8988T (cell line): ENCODE measurements at places on chromosomes 7 and 10.

DNA sequence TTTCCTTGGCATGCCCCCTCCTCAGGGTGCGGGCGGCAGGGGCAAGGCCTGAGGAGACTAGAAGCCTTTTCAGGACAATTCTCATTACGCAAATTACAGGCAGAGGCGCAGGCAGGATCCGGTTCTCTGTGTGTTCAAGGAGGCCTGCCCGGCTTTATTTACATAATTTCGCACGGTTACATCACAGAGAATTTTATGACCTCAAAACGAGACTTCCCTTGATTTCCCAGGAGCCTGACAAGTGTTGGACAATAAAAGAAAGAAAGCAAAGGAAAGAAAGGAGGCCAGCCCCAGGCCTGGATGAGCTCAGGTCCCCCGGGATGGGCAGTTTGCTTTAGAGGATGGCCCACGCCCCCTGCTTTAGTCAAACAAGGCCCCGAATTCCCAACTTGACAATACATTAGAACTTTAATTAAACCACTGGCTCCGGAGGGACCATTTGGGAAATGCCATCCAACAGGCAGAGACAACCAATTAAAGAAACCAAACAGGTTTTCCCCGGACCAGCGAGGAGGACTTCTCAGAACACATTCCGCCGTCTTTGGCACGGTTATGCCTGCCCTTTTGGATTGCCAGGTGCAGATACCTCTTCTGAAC, 2.9 kb downstream of the MNX1 start:
- no peak for DNase-seq

GRCh38 chr10:73762915-73763314, 18.7 kb downstream of the SEC24C start:
- no peak for DNase-seq

- DNase-seq, result no peak
Observed at GRCh38 chr10:101331956-101332355, 22.0 kb upstream of the BTRC start.

- DNase-seq, result no peak
Observed at GRCh38 chr7:150313367-150313809, 9.8 kb upstream of the LRRC61 start.

GRCh38 chr7:129271500-129272355, 46.9 kb downstream of the AHCYL2 start:
- DNase-seq, result peak; percentile 13
